ENCODE measurements at places on chromosomes 12 and 14.

- DNase-seq = no peak
These were observed 18.8 kb upstream of the KRT78 start for GRCh38 chr12:52867642-52868041.

GRCh38 chr12:26963413-26963812 lies 25.1 kb downstream of the FGFR1OP2 start:
- no peak for DNase-seq

- DNase-seq = no peak
These were observed 151.7 kb downstream of the SLC38A4 start for GRCh38 chr12:46674129-46674528.

DNA sequence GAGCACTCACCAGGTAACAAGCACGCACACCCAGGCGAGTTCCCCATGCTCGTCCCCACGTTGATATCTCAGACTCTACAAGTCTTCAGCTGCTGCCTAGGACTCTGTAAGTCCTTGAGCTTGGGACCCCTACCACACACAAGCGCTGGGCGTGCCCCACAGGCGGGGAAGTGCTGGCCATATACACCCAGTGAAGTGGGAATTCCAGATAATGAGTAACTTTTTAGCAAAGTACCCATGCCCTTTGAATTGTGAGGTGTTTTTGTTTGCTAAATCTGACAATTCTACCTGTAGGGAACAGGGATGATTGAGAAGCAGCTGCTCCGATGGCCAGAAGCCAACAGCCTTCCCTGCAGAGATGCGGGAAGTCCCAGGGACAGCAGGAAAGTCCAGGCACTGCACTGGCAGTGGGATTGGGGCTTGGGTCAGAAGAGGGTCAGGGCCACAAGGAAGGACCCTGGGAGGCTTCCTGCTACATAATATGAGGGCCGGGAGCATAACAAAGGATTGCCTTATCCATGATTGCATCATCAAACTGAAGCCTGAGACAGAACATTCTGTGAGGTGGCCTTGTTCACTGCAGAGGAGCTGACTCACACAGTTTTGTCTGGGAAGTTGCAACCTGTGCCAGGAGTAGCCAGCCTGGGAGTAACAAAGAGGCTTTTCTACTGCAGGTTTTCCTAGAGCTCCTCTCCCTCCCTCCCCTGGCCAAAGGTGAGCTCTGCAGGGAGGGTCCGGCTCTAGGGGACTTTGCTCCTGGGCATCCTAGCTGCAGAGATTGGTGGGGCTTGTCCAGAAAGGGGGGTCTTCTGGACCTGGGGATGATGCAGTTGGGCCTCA lies 13.2 kb upstream of the SERPINA3 start:
- DNase-seq = no peak

DNA sequence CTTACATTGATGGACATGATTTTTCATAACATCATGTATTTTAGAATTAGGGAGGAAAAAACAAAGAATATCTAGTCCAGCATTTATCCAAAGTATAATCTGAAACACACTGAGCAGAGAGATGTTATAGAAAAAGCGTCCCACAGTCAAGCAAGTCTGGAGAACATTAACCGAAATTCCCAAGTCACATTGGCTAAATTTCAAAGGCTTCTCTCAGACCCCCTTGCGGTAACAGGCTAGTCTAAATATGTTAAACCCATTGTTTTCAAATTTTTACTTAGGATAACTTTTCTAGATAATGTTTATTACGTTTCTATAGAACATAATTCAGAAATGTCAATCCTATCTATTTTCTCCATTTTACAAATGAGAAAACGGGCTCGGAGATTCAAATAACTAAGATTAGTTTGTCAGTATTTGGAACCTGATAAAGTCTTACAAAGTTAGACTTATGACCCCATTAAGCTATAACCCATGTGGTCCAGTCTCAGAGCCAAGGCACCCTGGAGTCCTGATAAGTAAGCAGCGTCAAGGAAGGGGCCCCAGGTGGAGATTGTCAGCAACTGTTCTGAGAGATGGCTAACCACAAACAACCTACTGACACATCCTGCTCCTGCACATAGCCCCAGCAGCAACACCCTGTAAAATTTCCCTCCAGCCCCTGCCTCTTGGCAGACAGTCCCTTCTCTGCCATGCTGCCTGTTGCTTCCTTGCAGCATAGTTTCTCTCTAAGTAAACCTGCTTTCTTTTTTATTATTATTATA lies 220.6 kb upstream of the TMEM260 start:
- no peak for DNase-seq

- DNase-seq = no peak
These were observed 8.3 kb downstream of the SLC4A8 start for GRCh38 chr12:51432921-51433320.

DNA sequence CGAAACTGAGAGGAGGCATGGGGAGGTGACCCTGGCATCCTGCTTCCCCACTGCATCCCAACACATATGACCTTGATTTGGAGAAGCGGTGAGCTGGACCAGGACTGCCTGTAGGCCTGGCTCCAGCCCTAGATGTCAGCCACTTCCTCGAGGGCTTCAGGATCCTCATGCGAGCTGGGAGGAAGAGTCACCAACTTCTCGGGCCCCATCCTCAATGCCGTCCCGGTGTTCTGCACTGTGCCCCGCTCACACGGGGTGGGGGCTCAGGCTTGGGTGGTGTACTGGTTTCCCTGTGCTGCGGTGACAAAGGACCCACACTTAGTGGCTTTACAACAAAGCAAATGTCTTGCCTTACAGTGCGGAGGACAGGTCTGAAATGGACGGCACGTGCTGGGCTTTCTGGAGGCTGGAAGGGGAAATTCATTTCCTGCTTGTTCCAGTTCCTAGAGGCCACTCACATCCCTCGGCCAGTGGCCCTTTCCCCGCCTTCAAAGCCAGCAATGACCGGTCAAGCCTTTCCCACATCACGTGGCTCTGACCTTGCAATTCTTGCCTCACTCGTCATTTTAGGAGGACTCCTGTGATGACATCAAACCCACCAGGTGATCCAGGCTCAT lies 298.1 kb upstream of the RTL1 start:
- DNase-seq = no peak

DNA sequence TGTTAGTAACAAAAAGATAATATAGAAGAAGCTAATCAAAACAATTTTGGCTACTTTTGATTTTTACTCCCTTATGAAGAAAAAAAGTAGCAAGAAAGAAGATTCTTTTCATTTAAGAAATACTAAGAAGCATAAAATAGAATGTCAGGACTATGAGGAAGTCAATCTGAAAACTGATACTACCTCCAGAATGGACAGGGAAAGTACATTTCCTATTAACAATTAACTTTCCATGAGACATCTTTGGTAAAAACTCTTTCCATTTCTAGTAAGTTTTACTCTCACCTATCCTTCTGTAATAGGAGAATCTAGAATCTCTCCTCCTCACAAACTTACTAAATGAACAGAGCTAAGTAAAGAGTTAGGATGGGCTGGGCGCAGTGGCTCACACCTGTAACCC lies 51.3 kb upstream of the NPFF start:
- no peak for DNase-seq

DNA sequence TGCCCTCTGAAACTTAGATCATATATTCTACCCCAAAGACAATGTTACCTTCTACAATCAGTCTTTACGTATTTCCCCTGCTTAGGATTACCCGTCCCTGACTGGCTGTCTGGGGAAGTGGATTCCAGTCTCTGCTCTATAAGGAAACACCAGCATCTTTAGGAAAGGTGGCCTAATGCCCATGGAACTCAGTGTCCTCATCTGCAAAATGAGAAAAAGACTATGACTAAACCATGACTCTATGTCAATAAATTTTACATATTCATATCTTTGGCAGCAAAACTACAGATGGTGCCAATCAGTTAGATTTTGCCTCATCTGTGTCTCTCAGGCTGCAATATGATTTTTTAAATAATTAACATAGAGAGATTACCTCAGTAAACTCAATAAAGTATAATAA lies 133.8 kb downstream of the ITPR2 start:
- no peak for DNase-seq

DNA sequence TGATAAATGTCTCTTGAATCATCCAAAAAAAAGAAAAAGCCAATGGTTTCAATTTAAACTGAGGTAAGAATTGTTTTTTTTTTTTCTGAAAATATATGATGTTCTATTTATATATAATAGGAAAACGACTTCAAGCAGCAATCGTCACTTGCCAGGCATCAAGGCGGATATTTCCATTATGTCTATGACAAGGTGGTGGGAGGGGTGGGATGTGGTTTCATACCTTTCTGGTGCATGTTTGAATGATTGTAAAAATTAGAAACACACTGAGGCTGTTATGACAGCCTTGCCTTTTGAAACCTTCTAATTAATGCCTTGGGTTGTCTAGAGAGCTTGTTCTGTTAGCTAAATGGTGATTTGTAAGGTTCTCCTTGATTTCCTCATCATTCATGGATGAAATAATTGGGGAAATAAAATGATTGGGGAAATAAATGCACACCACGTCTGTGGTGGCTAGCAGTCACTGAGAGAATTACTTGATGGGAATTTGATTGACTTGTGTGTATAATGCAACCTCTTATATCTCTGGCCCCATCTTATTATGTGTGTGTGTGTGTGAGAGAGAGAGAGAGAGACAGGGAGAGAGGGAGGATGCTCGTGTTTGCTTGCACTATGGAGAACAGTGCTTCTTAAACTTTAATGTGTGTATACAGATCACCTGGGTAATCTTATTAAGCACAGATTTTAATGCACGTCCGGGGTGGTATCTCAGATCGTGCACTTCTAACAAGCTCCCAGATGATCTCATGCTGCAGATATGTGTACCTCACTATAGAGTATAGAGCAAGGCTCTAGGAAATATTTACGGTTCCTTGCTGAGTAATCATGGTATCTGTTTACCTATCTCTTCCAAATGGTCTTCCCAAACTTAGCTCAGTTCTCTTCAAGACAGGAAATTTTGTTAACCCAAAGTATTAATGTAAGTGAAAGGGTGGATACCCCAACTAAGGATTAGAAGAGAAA lies 502.6 kb downstream of the DIO2 start:
- DNase-seq = no peak

DNA sequence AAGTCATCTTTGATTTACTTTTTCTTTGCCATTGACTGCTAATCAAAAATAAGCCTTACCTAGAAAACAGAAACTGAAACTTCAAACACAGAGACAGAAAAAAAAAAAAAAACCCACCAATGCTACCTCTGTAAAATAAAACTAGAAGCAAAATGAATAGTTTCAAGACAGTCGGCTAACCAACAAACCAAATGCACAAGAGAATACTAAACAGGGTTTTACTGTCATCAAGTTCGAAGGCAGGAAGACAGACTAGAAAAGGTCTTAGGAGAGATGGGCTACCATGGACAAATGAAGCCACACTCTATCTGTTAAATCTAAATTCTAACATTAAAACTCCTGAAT lies 59.5 kb downstream of the SEL1L start:
- no peak for DNase-seq

GRCh38 chr12:20426191-20426590 lies 57.9 kb downstream of the PDE3A start:
- DNase-seq = no peak

DNA sequence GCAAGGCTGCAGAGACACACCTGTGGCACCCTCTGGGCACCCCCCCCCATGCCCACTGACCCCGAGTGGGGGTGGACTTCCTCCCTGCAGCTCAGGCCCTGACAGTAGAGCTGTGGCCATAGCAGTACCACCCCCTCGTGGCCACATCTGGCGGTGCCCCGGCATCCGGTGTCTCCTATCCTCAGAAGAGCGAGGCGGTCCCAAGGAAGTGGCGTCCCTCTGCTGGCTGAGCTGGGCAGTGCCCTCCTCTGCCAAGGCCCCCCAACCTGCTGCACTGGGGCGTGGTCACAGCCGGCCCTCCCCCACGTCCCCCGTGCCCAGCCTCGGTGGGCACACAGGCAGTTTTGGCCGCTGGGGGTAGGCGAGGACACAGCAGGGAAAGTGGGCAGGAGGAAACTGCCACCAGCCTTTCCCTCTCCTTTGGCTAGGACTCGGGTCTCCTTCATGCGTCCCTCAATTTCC lies 6.0 kb upstream of the SLC6A12 start:
- no peak for DNase-seq
